RKO (cell line): ENCODE measurements at places on chromosomes 2 and 18.

DNA sequence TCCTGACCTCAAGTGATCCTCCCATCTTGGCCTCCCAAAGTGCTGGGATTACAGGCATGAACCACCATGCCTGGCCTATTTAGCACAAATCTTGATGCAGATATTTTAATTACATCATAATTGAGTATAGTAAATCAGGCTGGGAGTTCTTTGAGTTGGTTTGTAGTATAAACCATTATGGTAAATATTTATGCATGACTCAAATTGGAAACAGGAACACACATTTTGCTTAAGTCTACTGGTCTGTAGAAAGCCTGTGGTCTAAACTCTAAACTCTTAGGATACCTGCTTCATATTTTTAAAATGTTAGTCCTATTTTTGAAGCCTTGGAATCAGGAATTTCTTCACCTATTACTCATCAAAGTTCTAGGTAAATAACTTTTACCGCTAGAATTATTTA, 16.8 kb downstream of the ASXL3 start:
- no peak for DNase-seq

- DNase-seq, result no peak
Observed at GRCh38 chr2:873027-873426, 77.6 kb upstream of the SNTG2 start.

- DNase-seq, result no peak
Observed at GRCh38 chr2:47034973-47035609, 119.5 kb upstream of the MCFD2 start.

DNA sequence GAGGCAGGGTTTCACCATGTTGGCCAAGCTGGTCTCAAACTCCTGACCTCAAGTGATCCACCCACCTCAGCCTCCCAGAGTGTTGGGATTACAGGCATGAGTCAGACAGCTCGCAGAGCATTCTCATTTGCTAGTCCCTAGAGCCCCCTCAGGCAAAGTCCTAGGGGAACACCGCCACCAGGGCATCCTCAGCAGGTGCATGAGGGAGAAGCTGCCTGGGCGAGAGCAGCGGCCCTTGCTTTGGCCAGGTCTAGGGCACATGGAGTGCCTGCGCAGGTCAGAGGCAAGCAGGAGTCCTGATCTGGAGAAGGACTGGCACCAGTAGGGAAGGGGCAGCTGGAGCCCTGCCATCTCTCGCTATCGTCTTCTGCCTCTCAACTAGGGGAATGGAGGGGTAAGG, 32.4 kb downstream of the NGEF start:
- DNase-seq, result no peak

GRCh38 chr2:25131253-25131566, 37.2 kb downstream of the POMC start:
- no peak for DNase-seq

DNA sequence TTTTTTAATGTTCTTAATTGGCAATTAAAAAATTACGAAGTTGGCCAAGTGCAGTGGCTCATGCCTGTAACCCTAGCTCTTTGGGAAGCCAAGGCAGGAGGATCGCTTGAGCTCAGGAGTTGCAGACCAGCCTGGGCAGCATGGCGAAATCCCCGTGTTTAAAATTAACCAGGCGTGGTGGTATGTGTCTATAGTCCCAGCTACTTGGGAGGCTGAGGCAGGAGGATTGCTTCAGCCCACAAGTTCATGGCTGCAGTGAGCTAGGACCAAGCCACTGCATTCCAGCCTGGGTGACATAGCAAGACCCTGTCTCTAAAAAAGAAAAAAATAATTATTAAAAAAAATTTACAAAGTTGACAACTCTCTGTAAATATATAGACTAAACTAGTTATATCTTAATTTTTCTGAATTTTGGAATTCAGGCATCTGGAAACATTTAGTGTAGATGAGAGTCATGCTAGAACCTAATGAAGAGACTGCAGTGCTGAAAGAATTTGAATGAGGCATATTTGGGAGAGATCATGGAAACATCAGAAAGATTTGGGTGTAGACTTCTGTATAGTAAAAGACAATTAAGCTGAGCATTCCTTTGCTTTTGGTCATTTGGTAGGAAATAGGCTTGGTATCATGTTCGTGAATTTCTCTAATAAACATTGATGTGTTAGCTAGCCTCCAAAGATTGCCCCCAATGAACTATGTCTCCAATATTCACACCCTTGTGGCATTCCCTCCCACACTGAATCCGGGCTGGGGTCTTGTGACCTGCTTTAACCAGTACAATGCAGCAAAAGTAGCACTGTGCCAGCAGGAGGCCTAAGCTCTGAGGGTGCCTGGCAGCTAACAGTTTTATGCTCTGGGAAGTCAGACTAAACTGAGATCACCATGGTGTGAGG, 4.2 kb upstream of the ROCK1 start:
- no peak for DNase-seq

- no peak for DNase-seq
Observed at GRCh38 chr2:11710632-11711353, 35.6 kb upstream of the LPIN1 start.

GRCh38 chr2:224970311-224970710, 72.0 kb downstream of the DOCK10 start:
- no peak for DNase-seq

- DNase-seq, result peak; percentile 52
Observed at GRCh38 chr2:135066710-135067109, 14.6 kb downstream of the RAB3GAP1 start.

DNA sequence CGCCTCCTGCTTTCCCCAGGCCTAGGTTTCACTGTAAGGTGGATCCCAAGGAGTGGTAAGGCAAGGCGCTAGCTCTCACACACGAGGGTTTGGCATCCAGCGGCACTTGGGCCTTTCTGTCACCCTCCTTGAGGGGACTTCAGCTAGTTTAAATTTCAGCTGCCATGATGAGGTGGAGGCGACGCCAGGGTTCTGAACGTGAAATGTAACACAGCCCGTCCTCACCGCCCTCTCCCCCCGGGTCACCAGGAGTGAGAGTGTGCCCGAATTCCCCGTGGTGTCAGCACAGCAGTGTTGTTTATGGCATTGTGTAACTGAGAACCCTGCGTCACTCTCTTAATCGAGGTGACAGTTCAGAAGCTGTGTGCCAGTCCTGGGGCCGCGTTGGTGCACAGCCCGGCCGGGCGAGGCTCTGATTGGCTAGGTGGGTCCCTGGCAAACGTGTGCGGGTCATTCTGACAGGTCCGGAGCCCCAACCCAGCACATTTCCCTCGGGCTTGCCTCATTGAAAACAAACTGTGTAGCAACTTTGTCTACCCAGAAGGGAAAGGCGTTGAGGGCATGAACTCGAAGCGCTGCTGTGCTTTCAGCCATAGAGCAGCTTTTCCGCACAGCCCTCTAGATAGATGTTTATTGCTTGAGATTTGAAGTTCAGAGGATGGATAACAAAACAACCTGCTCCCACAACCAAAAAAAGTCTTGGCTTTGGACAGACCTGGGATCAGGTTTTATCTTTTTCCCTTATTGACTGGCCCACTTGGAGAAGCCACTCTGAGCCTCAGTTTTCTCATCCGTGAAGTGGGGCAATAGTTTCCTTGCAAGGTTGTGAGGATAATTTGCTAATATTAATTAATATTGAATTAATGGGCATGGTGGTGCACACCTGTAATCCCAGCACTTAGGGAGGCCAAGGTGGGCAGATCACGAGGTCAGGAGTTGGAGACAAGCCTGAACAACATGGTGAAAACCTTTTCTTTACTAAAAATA, 4.9 kb downstream of the CIDEA start:
- no peak for DNase-seq

GRCh38 chr2:143026411-143027054, 102.7 kb upstream of the ARHGAP15 start:
- DNase-seq, result no peak

GRCh38 chr2:67701011-67701410, 303.9 kb downstream of the ETAA1 start:
- DNase-seq, result no peak

- DNase-seq, result no peak
Observed at GRCh38 chr2:230944123-230944653, 19.1 kb upstream of the GPR55 start.

GRCh38 chr2:183438541-183438940, 314.3 kb downstream of the NUP35 start:
- no peak for DNase-seq

DNA sequence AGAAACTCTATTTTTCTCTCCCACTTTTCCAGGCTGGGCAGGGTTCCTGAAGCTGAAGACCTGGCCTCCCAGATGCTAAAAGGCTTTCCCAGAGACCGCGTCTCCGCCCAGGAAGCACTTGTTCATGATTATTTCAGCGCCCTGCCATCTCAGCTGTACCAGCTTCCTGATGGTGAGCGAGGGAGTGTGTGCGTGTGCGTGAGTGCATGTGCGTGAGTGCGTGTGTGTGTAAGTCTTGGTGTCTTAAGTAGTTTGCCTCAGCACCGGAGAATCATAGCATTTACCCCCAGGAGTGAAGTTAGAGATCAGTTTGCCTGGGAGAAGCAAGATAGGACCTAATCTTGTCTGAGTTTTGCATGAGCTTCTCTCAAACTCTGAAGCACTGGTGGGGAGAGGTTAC, 73.7 kb downstream of the CDK15 start:
- DNase-seq, result no peak

DNA sequence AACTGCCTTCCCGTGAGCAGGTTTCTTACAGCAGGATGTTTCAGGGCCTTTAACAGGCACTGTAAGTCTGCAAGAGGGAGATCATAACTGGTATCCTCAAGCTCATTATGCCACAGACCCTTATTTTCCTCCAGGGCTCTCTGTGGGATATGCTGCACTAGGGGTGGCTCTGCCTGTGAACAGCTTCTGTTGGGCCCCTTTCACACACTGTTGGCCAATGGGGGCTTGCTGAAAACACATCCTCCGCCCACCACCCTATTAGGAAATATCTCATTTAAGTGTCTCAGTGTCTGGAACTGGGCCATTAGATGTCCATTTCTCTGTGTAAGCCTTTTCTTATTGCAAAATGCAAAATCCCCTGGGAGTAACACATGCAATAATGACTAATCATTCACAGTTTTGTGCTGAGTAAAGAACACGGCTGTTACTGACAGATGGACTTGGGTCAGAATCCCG, 414.3 kb upstream of the HS6ST1 start:
- no peak for DNase-seq
